Activated T-cell treated with anti-CD3 and anti-CD28 coated beads for 1 hour (primary cell): ENCODE measurements at places on chromosomes 3 and 15.

DNA sequence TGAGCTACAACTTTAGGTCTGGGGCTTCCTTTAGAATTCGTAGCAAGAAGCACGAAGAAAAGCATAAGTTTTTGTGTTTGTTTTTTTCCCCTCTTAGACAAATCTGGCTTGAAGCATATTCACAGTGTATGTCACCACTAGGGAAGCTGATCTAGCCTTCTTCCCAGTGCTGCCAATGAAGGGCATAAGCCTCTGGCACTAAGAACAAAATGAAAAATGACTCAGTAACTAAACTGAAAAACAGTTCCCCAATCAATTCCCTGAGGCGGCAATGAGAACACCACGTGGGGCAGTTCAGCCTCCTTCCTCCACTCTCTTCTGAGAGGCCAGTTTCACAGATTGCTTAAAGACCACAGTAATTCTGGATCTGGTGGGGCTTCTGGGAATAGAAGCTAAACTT lies 338.1 kb downstream of the GAP43 start:
- no peak for DNase-seq

GRCh38 chr15:23690015-23690414 lies 2.9 kb upstream of the NDN start:
- no peak for DNase-seq

DNA sequence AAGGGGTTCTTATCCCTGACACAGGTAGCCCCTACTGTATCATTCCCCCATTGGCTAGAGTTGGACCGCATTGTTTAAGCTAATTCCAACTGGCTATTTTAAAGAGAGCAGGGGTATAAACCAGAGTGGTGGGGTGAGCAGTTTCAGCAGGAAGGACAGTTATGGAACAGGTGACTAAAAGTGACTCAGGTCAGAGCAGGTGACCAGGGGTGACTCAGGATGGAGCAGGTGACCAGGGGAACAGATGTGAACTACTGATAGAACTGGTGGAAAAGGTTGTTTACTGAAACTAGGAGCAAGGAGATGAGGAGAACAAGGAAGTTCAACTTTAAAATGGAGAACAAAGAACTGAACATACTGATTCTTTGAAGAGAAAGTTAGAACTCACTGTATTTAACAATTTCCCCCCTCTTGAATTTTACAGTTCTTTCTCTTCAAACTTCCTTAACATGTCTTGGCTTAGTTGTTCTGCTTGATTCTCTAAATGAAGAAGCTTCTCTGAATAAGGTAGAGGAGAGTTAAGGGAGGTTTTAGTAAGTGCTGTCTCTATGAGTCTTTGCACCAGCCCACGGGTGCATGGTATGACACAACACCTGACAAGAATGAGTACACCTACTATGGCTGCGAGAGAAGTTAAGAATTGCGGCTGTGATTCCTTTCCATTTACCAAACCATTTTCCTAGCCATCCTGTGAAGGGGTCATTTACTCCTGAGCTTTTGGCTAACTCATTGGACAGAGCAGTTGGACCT lies 83.4 kb upstream of the WNT7A start:
- DNase-seq: no peak

DNA sequence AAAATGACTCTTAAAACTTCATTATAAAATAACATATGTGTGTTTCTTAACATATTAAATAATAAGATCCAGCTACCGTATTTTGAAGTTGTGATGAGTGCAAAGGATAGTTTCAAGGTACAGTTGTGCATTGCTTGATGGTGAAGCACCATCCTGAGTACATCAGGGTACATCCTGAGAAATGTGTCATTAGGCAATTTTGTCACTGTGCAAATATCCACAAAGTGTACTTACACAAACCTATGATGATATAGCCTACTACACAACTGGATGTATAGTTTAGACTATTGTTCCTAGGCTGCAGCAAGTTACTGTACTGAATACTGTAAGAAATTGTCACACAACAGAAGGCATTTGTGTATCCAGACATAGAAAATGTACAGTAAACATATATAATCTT lies 20.8 kb upstream of the TM4SF1 start:
- no peak for DNase-seq

- DNase-seq: no peak
Observed at GRCh38 chr3:88105325-88105724, 44.4 kb upstream of the C3orf38 start.

DNA sequence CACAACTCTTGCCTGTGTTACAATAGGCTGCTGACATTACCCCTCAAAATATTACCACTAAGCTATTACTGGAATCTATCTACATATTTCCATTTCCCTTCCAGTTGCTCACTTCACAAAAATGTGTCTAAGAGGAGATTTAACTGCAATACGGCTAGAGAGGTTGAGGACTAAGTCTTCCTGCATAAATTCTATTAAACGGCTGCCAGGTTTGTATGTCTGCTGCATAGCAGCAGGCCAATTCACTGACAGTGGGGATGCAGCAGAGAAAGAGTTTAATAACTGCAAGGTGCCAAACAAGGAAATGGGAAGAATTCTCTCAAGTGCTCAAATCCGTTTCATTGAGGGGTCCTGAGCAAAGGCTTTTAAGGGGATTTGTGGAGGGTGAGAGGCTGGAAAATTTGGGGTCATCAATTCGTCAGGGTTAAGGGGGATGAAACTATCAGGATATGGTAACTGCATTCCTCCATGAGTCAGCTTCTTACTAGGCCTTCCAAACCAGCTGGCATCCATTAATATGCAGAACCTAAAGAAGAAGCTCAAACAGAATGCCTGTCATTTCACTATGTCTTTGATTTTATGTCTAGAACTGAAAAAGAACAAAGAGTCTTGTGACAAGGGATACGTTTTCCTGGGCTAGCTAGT lies 675.6 kb downstream of the TBL1XR1 start:
- no peak for DNase-seq
